ENCODE measurements at places on chromosomes 12 and 14.

- no peak for DNase-seq
These were observed 18.1 kb downstream of the VSX2 start for GRCh38 chr14:74257078-74257940.

DNA sequence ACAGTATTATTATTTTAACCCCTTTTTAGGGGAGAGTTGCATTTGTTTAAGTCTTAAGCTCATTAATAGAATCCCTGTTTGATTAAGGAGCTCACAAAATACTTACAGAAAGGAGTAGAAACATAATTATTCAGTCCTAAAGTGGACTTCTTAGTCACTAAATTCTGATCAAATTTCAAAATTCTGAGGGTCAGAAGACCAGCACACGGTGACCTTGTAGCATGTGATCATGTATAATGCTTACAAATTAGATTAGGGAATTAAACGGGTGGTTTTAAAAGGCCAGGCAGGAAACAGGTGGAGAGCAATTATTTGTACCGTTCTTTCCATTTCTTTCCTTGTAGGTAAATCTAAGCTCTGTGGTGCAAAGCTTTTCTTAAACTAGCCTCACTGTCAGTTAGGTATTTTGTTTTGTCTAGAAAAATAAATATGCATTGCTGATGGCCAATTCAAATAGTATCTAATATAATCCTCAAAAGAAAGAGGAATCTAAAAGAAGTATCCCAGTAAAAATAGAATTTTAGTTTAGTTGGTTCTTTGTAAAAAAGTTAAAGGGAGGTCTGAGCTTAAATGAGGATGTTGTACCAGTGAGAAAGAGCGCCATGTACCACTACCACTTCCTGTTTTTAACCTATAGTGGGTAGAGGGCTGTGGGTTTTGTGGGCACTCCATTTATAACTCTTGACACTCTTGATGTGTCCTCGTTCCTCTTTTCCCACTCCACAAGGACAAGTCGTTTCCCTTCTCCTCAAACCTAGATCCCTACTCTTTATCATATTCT is 51.1 kb downstream of the SLC38A1 start:
- DNase-seq = no peak

DNA sequence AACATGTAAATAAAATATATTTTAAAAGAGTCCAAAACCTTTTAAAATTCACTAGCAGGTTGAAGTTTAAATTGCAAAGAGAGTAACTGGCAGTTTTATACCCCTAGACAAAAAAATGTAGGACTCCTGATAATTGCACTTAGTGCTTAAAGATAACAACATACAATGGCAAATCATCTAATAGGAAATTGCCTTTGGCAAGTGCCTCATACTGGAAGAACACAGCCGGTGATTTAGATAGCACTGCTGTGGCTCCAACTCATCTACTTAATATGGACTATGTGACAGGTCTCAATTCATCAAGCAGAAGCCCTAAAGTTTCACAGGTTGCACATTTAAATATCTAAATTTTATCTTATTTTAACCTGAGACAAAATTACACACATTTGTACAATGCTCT is 13.4 kb downstream of the C12orf50 start:
- no peak for DNase-seq

DNA sequence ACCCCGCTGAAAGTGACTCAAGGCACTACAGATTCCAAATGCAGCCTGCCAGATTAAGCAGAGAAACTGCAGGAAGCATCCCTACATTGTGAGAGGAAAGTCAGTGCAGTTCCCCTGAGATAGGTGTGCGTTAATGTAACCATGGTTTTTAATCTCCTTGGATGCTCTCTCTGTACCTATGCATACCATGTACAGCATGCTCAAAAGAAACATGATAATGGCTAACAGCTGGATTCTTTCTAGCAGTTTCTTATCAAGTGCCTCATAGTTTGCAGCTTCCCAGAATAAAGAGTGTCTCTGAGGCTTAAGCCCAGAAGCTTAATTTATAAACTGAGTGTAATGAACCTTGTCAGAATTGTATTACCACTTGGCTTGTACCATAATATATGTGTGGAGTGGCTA is 17.1 kb upstream of the MDM1 start:
- DNase-seq = no peak

DNA sequence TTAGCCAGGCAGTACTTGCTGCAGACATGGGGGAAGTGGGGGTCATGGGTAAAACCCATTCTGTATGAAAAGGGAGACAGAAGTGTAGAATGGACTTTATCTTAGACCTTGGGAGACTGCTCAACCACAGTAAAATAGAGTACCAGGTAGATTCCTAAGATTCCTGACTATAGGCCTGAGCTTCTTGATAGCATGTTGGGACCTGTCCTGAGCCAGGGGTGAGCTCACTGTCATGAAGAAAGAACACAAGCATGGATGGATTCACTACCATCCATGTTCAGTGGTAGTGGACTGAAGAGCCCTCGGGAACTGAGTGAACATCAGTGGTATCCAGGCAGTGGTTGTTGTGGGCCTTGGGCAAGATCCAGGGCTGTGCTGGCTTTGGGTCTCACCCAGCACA is 1003.8 kb downstream of the TMTC2 start:
- no peak for DNase-seq

DNA sequence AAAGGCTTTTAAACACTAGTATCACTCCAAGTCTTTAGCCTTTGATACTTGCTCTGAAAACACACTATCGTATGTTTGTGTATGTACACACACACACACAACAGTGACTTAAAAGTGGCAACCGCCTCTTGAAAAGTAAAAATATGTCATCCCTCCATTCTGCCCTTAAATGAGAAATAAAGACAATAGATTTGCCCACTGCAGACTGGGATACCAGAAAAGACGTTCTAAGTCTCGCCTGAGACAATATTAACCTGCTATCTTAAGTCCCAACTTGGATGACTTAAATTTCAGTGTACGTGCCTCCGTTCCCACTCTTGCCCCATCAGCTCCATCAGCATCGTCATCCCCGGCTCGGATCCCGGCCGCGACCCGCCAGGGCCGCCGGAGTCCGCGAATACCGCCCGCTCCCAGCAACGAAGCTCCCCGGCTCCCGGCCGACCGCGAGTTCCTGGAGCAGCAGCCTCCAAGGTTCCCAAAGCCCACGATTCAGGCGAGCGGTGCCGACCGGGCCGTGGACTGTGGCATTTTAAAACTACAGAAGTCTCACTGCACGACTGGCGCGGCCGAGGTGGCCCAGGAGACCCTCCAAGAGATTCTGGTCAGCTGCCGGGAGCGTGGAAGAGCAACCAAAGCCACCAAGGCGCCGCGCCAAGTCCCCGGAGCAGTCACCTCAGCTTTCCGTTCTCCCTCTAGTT is 2.8 kb upstream of the ARID2 start:
- DNase-seq = no peak

DNA sequence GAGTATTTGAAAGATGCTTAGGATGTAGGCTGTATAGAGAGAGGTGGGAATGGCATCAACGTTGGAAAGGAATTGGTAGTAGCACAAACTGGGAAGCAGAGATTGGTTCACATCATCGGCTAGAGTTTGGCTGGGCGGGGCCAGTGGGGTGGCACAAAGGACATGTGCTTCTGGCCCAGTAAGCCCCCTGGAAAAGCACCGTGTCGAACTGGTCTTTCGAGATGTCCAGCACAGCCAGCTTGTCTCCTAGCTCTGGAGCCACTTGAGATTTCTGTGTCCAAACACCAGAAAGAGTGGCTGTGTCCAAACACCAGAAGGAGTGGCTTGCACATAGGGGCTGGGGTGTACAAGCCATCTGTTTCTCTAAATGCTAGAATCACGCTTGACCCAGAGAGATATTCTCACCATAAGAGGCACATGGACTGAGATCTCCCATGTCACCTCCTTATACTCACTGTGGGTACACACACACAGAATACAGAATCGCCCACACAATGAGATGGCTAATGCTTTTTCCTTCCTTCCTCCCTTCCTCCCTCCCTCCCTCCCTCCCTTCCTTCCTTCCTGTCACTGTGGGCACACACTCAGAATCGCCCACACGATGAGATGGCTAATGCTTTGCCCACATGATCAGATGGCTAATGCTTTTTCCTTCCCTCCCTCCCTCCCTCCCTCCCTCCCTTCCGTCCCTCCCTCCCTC is 41.8 kb upstream of the KCNK13 start:
- DNase-seq = no peak

DNA sequence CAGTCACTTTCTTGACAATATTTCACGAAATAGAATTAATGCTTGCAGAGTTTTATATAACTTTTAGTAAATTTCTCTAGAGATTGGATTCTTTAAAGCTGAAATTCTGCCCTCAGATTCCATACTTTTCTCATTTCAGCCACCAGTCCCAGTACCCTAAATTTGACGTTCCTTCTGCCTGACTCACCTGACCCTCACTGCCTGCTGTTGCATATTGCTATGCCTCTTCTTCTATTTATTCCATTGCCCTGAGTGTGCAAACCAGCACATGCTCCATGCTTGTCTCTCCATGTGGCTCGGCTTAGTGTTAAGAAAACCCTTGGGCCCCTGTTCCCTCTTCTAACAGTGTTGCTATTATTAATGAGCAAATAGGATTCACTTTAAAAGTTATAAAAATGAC is 533.3 kb downstream of the LRFN5 start:
- DNase-seq = no peak

DNA sequence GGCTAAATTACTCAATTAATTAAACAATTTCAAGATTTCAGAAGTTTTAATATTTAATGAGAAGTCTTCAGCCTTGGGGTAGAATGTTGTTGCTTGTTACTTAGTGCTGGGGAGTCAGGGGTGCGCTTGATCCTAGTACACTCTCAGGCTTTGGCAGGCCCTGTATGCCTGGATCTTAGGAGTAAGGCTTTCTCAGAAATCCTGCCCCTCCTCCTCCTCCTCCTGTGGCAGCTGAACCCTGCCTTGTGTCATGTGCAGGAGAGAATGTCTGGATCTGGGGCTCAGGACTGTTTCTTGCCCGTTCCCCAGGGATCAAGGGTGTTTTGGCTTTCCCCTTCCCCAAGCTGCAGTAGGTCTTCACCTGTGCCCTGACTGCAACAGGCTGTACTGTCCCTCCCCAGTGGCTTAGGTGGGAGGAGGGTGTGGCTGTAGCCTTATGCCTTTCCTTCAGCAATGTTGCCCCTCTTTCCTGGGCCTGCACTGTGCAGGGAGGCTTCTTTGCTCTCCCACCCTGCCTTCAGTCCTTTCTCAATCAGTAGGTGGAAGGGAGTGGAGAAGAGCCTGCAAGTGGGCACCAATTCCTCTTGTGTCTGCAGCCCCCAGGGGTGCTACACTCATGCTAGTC is 108.2 kb downstream of the SLC38A6 start:
- no peak for DNase-seq

- no peak for DNase-seq
These were observed at the start of gene LRRC43 for GRCh38 chr12:122182887-122183587. LRRC43 (plus strand) TSS chr12:122183123; CDS start chr12:122183145, 22 bp downstream.

DNA sequence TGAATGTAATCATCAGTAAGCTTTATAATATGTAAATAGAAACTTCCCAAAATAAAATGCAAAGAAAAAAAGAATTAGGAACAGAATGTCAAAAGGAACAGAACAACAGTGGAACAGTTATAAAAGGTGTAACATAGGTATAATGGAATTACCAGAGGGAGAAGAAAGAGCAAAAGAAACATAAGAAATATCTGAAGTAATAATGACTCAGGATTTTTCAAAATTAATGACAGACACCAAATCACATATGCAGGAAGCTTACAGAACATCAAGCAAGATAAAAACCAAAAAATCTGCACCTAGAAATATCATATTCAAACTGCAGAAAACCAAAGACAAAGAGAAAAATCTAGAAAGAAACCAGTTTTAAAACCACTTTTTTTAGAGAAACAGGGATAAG is 36.1 kb downstream of the TMEM116 start:
- DNase-seq = no peak

- no peak for DNase-seq
These were observed 10.6 kb upstream of the CDKL1 start for GRCh38 chr14:50407111-50407812.

- DNase-seq = no peak
These were observed 4.0 kb downstream of the MAPKAPK5 start for GRCh38 chr12:111846016-111846415.

DNA sequence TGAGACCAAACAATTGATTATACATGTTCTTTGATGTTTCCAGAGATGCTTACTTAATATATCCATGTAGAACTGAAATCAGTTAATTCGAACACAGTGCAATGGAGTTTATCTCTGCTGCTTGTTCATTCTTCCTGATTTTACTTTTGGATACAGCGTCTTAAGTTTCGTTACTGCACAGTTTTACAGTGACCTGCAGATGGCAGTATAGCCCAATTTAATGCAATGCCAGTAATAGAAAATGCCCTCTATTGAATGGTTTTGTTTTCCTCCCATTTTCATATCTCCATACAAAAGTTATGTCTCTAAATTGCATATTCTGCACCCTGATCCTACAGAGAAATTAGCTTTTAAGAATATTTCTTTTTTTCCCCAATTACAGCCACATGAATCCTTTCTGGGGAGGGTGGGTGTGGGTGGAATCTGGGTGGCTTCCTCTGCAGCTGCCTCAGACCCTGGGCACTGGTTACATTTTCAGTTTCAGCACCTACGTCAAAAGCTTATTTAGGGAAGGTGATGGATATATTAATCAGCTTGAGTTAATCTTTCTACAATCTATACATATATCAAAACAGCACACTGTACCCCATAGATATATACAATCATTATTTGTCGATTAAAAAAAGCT is 101.1 kb upstream of the DCD start:
- DNase-seq = peak; percentile 15

- DNase-seq = no peak
These were observed 102.0 kb upstream of the HIF1A start for GRCh38 chr14:61593330-61593729.

DNA sequence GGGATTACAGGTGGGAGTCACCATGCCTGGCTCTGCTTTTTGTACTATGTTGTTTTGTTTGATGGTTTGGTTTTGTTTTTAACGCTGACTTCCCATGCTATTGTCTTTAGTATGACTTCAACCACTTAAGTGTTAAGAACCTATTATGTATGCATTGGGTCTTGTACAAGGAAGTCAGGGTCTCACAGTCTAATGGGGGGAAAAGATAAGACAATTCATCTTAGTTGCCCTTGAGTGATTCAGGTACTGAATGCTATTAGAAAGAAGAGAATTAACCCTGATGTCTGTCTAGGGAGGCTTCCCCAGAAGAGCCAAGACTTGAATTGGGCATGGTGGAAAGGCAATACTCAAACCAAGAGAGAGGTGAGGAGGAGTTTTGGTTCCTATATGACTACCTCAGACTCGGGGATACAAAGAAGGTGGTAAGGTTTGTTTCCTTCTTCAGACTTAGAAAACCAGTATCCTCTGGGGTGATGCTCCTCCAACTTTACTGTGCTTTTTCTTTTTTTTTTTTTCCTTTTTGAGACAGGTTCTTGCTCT is 64.6 kb downstream of the SUSD6 start:
- DNase-seq = no peak

- no peak for DNase-seq
These were observed 134.4 kb downstream of the DACT1 start for GRCh38 chr14:58772116-58772515.

GRCh38 chr14:20873370-20874177 is 17.6 kb upstream of the RNASE3 start:
- DNase-seq = no peak

GRCh38 chr12:101855364-101855884 is 22.0 kb upstream of the DRAM1 start:
- DNase-seq = no peak

GRCh38 chr12:56581418-56582145 is 48.5 kb downstream of the BAZ2A start:
- DNase-seq = no peak

- DNase-seq = no peak
These were observed 44.1 kb downstream of the LRTM2 start for GRCh38 chr12:1864456-1864855.
